ENCODE measurements at places on chromosomes 16 and 17. TPM values are rescaled to one million over a fixed set of nuclear protein-coding genes. Genes with fewer than 3 reads are reported as not detected.

GRCh38 chr17:48427598-48427997, 2.4 kb downstream of the SKAP1 start:
- H3K4me3 ChIP-seq, result no peak overlapping the region
- H3K4me1 ChIP-seq, result no peaks in the 10 kb centered on the region
- no peak overlapping the region for H3K27ac ChIP-seq
- peaks cover 7% of the 10 kb centered on the region for H3K27me3 ChIP-seq

Gene SLC43A2
- 24.6 TPM for total RNA-seq

- H3K4me1 ChIP-seq, result no peaks in the 10 kb centered on the region
- no peaks in the 10 kb centered on the region for H3K27me3 ChIP-seq
- H3K27ac ChIP-seq, result no peak overlapping the region
- DNase-seq, result no peak
- H3K36me3 ChIP-seq, result no peaks in the 10 kb centered on the region
Measured at GRCh38 chr17:74332017-74332650, 6.1 kb downstream of the KIF19 start.

DNA sequence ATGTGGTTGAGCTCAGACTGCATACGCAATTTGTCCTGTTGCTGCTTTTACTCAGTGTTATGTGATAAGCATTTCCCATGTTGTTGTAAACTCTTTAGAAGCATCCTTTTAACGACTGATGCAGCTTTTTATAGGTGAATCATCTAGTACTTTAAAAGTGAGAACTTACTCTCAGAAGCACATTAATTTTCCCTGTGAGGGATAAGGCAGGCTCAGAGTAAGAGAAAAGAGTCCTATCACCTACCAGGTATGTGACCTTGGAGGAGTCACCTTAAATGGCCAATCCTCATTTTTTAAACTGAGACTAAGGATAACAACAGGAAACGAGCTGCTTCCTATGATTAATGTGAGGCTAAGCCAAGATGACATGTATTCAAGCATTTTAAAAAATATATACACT, 34.4 kb upstream of the GAN start:
- H3K36me3 ChIP-seq, result no peaks in the 10 kb centered on the region
- no peaks in the 10 kb centered on the region for H3K4me1 ChIP-seq
- H3K4me3 ChIP-seq, result no peak overlapping the region
- H3K27me3 ChIP-seq, result no peaks in the 10 kb centered on the region
- no peak for DNase-seq

DNA sequence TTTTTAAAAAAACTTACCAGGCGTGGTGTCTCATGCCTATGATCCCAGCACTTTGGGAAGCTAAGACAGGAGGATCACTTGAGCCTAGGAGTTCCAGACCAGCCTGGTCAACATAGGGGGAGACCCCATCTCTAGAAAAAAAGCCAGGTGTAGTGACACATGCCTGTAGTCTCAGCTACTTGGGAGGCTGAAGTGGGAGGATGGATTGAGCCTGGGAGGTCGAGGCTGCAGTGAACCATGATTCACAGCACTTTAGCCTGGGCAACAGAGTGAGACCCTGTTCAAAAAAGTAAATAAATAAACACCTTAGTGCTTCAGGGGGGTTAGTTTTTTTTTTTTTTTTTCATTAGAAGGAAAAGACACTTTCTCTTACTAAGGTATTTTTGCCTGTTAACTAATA, 58.9 kb upstream of the LRRC37A3 start:
- H3K4me1 ChIP-seq, result peaks cover 4% of the 10 kb centered on the region
- DNase-seq, result no peak
- H3K4me3 ChIP-seq, result no peak overlapping the region
- no peaks in the 10 kb centered on the region for H3K27me3 ChIP-seq
- no peaks in the 10 kb centered on the region for H3K36me3 ChIP-seq

- H3K4me3 ChIP-seq, result peak overlapping the region; percentile 91
- no peaks in the 10 kb centered on the region for H3K36me3 ChIP-seq
- H3K4me1 ChIP-seq, result peaks cover 55% of the 10 kb centered on the region
- no peaks in the 10 kb centered on the region for H3K27me3 ChIP-seq
Measured at GRCh38 chr16:30063893-30064728, 1.4 kb upstream of the ALDOA start.

GRCh38 chr16:14423344-14423743, 206.7 kb downstream of the PARN start:
- H3K4me3 ChIP-seq, result no peak overlapping the region
- H3K4me1 ChIP-seq, result peaks cover 21% of the 10 kb centered on the region
- peak overlapping the region; percentile 41 for H3K27ac ChIP-seq
- no peak for DNase-seq
- no peaks in the 10 kb centered on the region for H3K36me3 ChIP-seq
- no peaks in the 10 kb centered on the region for H3K27me3 ChIP-seq

Gene G6PC1
- not detected for total RNA-seq

- H3K4me1 ChIP-seq, result peaks cover 26% of the 10 kb centered on the region
- DNase-seq, result no peak
- no peak overlapping the region for H3K4me3 ChIP-seq
- H3K36me3 ChIP-seq, result no peaks in the 10 kb centered on the region
Measured at GRCh38 chr16:48611329-48612137, 1.6 kb upstream of the N4BP1 start.

Data from psoas muscle (tissue), 8 donors.